ENCODE measurements at places on chromosomes 3 and 15.

DNA sequence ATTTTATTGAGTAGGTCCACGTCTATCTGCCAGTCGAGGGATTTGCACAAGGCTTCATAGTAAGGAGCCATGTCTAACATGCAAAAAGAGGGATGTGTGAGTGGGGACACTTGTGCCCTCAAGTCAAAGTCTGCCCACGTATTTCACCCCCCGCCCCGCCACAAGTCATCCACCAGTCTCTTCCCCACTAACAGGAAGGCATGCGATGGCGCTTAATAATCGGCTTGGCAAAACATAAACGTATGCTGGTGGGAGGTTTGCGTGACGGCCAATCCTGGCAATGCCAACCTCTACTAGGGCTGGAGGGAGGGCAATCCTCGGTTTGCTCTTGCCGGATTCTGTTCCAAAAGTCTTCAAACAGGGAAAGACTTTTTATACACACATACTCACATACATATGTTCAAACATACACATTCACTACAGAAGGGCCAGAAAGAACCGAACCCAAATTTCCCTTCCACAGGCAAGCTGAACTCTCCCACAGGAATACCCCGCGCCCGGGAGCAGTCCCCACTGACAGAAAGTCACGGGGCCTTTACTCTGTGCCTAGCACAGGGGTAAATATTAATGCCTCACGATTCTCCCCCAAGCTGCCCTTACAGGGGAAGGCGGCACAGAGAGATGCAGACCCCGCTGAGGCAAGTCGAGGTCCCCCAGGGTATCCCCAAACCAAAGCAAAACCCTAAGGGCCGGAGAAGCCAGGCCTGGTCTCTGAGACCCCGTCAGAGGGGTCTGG, 675 bp downstream of the PSMD6 start:
- DNase-seq: no peak

DNA sequence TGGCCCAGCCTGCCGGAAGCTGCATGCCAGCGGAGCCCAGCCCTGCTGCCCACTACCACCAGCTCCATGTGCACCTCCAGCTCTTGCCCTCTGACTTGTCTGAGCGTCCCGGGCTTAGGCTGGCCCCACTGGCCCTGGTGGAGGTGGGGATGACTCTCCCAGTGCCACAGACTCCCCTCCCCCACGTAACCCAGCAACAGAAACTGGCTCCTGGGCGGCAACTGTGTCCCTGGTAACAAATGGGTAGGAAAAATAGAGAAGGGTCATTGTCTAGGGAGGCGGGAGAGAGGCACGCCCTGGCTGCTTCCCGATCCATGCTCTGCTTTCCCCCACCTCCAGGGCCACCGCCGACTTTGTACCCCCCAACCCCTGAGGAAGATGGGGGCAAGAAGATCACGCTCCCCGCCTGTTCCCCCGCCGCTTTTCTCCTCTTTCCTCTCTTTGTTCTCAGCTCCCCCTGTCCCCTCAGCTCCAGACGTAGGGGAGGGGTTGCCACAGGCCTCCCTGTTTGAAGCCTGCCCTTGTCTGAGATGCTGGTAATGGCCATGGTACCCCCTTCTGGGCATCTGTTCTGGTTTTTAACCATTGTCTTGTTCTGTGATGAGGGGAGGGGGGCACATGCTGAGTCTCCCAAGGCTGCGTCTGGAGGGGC, 10.8 kb upstream of the SEMA3B start:
- DNase-seq: no peak

DNA sequence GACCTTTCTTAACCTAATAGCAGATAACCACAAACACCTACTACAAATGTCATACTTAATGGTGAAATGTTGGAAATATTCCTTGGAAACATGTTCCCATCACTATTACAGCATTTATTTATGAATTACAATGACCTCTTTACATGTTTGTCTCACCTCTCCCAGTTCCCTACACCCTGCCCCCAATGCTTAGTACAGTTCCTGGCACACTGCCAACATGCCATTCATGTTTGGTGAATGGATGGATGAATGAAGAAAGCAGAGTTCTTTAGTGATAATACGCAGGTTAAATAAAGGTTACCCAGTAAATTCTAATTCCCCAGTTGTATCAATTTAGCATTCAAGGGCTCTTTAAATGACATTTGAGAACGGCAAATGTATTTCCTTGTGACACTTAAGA, 259.9 kb upstream of the ATP11B start:
- no peak for DNase-seq

DNA sequence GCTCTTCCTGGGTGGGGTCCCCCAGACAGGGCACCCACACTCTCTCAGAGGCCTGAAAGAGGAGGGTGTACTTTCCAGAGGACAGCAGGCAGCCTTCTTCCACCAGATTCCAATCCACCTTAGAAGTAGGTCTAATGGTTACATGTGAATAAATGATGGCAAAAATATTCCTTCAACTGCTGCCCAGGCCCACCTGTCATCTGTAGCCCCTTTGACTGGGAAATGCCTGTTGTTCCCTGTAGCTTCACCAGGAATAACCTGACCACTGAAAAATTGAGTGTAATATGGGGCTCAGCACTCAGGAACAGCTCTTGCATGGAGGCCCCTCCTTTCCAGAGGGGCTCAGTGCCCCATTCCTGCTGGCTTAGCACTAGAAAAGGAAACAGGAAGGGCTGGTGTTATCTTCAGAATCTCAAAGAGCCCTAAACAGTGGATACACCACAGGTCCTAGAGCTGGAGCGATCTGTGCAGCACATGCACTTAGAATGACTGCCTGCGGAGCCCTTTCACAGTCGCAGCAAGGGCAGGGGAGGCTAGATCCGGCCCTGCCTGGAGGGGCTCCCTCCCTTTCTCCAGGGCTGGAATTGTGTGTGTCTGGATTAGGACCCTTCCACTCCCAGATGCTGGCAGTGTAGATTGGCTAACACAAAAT, 32.1 kb downstream of the SLC22A14 start:
- DNase-seq: no peak

- DNase-seq: no peak
Observed at GRCh38 chr3:193693774-193694173, 100.8 kb downstream of the OPA1 start.

- no peak for DNase-seq
Observed at GRCh38 chr3:45320986-45321385, 67.4 kb upstream of the LARS2 start.

- no peak for DNase-seq
Observed at GRCh38 chr3:15794303-15794771, 3.4 kb downstream of the ANKRD28 start.

GRCh38 chr15:56978898-56979662, 60.6 kb downstream of the TCF12 start:
- DNase-seq: no peak

DNA sequence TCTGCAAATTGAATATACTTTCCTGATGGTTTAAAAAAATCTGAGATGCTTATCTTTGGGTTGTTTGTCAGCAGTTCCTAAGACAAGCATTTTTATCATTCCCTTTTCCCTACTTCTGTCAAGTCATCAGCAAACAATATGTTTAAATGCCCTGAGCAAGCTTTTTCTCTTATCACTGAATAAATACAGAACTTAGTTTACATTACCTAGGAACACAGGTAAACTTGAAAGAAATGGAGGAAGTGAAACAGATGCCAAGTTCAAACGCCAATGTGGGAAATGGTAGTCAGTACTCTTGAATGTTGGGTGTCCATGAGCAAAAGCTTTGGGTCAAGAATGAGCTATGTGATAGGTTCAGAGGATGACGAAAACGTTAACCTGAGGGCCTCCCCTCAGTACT, 17.2 kb upstream of the TCAIM start:
- no peak for DNase-seq

DNA sequence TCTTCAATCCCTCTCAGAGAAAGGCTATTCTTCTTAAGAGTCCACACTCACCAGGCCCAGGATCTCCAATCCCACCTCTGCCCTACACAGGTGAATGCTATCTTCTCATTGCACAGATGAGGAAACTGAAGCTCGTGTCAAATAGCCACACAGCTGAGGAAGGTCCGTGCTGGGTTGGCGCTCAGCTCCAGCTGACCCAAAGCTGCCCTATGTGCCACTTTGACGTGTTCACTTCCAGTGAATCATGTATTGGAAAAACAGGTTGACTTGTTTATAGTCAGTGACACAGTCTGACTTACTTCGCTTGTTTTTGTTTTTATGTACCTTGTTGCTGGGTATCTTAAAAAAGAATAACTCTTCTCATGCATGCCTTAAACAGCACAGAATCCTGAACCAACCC, 32.4 kb upstream of the ALDH1A3 start:
- no peak for DNase-seq

GRCh38 chr3:188042466-188042865, 111.5 kb upstream of the LPP start:
- DNase-seq: no peak

DNA sequence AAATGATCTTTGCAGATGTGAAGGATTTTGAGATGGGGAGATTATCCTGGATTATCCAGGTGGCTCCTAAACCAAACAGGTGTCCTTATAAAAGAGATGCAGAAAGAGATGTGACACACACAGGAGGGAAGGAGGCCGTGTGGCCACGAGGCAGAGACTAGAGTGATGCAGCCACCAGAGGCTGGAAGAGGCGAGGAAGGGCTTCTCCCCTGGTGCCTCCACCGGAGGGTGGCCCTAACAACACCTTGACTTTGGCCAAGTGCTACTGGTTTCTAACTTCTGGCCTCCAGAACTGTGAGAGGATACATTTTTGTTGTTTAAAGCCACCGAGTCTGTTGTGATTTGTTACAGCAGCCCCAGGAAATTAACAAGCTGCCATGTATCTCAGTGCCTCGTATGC, 127.1 kb downstream of the ASB7 start:
- DNase-seq: no peak

GRCh38 chr3:71949442-71949841, 164.5 kb upstream of the PROK2 start:
- DNase-seq: no peak

- DNase-seq: no peak
Observed at GRCh38 chr15:46647046-46647445, 1012.2 kb downstream of the SQOR start.

DNA sequence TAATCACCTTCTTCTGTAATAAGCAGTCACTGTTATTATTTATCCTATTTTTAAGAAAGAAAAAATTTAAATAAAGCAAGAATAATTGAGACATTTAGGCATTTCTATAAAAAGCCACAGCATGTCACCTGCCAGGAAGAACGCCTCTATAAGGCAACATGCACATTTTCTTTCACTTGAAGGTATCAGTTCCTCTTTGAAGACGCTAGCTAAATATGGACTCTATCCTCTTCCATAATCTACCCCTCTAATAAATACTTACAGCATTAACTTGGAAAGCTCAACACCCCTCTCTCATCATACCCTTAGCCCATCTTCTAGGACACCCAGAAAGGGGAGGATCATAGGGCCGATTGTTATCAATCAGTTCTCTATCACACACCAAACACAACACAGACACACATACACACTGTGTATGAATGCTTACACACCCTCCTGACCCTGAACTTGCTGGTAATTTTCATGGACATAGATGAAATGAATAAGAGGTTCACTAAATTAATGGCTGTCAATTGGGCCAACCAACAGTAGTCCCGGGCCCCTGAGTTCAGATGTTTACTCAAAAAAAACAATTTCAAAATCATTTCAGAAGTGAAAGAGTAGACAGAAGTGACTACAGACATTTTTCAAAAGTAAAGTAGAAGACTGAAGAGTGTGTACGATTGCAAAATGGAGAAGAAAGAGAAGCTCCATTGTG, 102.5 kb downstream of the ZMAT3 start:
- DNase-seq: no peak

GRCh38 chr3:129481766-129482332, 41.8 kb downstream of the IFT122 start:
- DNase-seq: no peak

- peak; percentile 34 for DNase-seq
Observed at GRCh38 chr3:150545419-150546225, 674 bp downstream of the SERP1 start.

DNA sequence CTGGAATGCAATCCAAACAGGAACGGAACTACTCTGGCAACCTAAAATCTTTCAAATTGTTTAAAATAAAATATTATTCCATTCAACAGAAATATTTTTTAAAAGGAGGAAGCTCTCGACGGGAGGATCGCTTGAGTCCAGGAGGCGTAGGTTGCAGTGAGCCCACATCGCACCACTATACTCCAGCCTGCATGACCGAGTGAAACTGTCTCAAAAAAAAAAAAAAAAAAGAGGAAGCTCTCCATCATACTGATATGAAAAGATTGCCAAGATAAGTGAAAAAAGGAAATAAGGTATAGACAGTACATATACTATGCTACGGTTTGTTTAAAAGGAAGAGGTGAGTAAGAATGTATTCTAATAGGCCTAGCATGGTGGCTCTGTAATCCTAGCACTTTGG, 3.6 kb downstream of the RAD18 start:
- no peak for DNase-seq

DNA sequence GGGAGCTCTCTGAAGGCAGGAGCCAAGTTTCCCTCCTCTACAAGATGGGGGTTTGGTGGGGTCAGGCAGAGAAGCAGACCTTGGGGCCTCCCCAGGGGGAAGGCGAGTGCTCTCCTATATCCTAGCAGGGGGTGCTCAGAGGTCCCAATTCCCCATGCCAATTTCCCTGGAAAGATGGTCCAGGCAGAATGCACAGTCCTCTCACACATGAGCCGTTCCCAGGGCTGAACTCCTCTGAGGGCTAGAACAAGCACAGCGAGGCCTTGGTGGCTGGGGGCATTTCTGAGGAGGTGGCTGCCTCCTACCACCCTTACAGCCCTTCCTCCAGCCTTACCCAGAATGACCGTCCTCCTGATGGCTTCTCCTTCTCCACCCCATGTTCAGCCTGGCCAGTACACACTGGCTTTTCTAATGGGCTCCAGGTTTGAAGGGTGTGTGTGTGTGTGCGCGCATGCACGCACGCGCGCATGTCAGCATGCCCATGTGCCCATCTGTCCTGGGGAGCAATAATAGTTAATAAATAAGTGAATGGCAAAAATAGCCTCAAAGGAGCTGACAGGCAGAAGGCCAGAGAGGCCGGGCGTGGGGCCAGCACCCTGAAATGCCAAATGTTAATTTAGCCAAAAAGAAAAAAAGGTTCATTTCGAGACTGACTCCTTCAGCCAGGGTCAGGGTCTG, 24.4 kb downstream of the ADCY5 start:
- no peak for DNase-seq

DNA sequence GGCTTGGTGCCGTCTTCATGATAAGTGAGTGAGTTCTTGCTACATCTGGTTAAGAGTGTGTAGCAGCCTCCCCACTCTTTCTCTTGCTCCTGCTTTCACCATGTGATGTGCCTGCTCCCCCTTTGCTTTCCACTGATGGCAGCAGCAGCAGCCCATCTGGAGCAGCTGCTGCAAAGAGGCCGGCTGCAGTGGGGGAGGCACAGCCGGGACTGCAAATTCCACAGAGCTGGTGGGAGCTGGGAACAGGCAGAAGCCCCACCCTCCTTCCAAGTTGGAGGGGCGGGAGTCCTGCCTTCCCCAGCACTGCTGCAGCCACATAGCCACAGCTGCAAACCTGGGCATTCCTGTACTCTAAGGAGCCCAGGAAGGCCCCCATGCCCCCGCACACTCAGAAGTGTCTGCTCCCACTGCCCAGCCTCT, 62.8 kb upstream of the IMPG2 start:
- DNase-seq: no peak

GRCh38 chr15:55514414-55514850, 6.4 kb upstream of the DNAAF4 start:
- DNase-seq: no peak

- no peak for DNase-seq
Observed at GRCh38 chr3:47251689-47252088, 30.9 kb downstream of the KIF9 start.

- no peak for DNase-seq
Observed at GRCh38 chr3:126607214-126607908, 47.6 kb downstream of the TXNRD3 start.

- DNase-seq: no peak
Observed at GRCh38 chr15:31271711-31272557, 54.7 kb upstream of the KLF13 start.

GRCh38 chr3:146275476-146275875, 24.6 kb upstream of the PLSCR4 start:
- no peak for DNase-seq

GRCh38 chr3:155704771-155705559, 39.9 kb downstream of the PLCH1 start:
- no peak for DNase-seq

Data from HEK293T (cell line).